ENCODE measurements at places on chromosomes 2 and 18.
A peak's percentile ranks its signal among the peaks of the same experiment; 100 is the strongest.

DNA sequence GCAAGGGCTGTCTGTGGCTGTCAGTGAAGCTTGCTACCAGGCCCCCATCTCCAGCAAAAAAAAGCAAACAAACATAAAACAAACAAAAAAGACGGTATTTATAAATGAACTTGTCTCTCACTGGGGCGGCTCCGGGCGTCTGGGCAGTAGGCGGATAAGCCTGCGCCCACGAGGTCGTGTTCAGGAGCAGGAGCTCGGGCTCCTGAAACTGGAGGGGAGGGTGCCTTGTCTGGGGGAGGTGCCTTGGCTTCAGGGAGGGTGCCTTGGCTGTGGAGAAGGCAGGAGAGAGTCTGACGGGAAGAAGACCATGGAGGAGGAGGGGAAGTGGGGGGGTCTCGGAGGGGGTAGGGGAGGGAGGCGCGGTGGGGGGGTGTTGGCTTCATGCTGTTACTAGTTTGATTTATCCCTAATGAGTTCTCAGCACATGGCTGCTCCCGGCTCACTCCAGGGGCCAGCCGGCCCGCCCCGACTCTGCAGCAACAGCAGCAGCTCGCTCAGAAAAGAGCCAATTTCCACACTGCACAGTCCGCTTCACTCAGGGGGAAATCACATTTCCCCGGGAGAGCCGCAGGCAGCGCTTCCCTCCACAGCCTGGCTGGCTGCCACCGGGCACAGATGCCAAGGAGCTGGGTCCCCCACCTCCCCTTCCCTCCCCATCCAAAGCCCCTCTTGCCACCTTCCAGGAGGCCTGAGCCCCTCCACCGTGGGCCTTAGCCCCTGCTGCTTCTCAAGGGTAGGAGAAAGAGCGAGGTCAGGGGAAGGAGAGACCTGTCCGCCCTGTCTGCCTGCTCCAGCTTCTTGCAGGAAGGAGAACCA lies 38.7 kb downstream of the PSD4 start:
- no peak for DNase-seq

- DNase-seq = peak; percentile 59
These were observed 6.0 kb upstream of the ALLC start for GRCh38 chr2:3651691-3652648.

GRCh38 chr2:46999857-47000678 lies 84.5 kb upstream of the MCFD2 start:
- no peak for DNase-seq

GRCh38 chr2:133378928-133379549 lies 189.2 kb downstream of the NCKAP5 start:
- DNase-seq = no peak

GRCh38 chr2:17249249-17249648 lies 269.0 kb downstream of the RAD51AP2 start:
- DNase-seq = no peak

DNA sequence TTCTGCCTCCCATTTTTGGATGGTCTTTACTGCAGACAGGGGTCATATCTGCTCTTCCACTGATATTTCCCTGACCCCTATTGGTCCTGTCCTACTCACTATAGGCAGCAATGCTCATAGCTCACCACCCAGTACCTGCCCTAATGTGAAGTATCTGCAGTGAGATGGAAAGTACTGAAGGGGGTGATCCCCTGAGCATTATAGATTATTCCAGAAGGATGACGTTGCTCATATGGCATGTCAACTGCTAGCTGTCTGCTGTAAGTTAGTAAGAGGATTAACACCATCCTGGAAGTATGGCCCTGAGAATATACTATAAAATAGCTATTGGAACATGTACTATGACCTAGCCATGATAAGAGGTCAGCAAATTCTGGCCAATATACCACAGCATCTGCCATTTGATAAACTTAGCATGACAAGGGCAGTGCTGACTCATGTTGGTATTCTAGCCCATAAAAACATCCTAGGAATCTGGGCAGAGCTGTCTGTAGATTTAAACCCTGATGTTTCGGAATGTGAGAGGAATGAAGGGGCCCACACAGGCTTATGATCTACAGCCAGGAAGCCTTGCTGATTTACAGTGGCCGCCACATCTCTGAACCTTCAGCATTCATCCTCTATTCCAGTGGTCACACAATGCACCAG lies 451.4 kb downstream of the TNS1 start:
- no peak for DNase-seq

- DNase-seq = no peak
These were observed 34.3 kb upstream of the NCKAP5 start for GRCh38 chr2:133602538-133602937.

- no peak for DNase-seq
These were observed 212.4 kb downstream of the RPIA start for GRCh38 chr2:88903749-88904353.

- no peak for DNase-seq
These were observed 350.4 kb upstream of the ZC3H15 start for GRCh38 chr2:186135686-186136085.

GRCh38 chr2:25215232-25215631 lies 46.9 kb upstream of the POMC start:
- no peak for DNase-seq

DNA sequence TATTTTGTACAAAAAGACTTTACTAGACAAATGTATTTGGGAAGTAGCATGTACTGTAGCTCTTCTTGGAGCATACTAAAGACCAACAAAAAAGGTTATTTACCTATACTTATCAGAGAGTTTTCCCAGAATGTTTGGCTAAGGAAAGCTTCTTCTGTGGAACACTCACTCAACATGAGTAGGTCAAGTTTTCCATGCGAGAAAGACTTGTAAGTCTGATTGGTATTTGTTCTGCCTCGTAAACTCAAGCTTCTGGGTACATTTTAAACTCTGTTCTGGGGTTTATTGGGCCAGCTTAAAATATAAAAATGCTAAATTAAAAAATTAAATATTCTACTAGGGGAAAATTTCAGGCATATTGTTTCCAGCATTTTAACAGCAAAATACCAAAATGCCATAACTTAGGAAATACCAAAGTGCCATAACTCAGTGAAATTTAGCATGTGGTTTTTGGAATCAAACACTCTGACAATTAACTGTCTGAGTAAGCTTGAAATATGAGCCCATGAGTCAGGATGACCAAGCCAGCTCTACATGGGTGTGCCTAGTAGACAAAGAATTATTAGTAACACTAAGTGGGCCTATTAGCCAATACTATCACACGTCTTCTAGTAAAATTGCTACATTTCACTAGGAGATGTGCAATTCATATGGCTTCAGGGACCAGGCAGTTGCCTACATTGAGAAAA lies 47.3 kb upstream of the SERPINE2 start:
- no peak for DNase-seq

DNA sequence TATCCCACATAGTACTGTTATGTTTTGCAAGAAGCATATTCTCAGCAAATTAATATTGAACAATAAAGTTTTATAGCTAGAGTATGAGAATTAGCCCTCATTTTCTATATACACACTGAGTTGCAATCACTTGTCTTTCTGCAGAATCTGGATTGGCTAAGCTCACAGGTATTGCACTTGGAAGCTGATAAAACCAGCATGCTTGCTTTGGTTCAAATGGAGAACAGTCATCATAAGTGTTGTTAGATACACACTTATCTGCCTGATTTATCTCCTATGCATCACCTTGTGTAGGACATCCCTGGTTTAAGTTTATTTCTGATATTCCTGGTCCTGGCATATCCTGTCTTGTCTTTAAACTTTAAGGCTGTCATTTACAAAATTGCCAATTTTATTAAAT lies 38.0 kb upstream of the CYP20A1 start:
- DNase-seq = no peak

- DNase-seq = no peak
These were observed 1.1 kb downstream of the SPEG start for GRCh38 chr2:219435701-219436100.

DNA sequence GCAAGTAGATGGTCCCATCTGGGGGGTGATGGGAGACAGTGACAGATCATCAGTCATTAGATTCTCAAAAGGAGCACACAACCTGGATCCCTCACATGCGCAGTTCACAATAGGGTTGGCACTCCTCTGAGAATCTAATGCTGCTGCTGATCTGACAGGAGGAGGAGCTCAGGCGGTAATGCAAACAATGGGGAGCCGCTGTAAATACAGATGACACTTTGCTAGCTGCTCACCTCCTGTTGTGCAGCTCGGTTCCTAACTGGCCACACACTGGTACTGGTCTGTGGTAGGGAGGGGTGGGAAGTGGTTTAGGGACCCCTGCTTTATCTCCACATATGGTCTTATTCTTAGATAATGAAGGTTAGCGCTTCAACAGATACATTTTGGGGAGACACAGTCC lies 506.6 kb downstream of the PLCL1 start:
- DNase-seq = no peak

DNA sequence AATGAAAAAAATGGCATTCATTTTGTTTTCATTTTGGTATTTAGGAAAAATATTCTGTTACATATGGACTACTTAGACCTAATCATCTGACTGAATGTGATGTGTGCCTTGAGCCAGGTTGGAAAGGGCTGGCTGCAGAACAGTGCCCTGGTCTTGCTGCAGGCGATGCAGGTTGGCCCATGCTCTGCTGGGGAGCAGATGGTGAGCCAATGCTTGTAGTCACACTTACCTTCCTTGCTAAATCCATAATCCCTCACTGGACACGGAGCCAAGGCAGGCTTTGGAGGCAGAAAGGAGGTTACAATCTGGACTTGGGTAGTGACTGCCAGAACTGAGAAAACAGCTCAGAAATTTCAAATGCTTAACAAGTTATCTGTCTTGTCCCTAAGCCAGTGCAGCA lies 228.7 kb downstream of the ARHGAP15 start:
- no peak for DNase-seq

GRCh38 chr2:209663656-209664055 lies 108.0 kb upstream of the UNC80 start:
- no peak for DNase-seq

GRCh38 chr2:20351555-20352229 lies 1.0 kb upstream of the PUM2 start:
- DNase-seq = no peak

GRCh38 chr2:168116448-168116847 lies 130.9 kb downstream of the STK39 start:
- DNase-seq = no peak

DNA sequence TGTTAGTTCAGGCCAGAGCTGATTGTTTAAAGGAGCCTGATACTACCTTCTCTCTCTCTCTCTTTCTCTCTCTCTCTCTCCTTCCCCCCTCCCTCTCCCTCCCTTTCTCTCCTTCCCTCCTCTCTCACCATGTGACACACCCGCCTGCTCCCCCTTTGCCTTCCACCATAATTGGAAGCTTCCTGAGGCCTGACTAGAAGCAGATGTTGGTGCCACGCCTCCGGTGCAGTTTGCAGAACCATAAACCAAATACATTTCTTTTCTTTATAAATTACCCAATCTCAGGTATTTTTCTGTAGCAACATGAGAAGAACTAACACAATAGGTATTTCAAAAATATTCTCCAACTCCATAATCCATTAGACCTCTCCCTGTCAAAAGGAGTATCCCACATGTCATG lies 62.4 kb downstream of the ANKRD62 start:
- DNase-seq = no peak

- DNase-seq = no peak
These were observed 308.7 kb downstream of the CBLN2 start for GRCh38 chr18:72235422-72235821.

DNA sequence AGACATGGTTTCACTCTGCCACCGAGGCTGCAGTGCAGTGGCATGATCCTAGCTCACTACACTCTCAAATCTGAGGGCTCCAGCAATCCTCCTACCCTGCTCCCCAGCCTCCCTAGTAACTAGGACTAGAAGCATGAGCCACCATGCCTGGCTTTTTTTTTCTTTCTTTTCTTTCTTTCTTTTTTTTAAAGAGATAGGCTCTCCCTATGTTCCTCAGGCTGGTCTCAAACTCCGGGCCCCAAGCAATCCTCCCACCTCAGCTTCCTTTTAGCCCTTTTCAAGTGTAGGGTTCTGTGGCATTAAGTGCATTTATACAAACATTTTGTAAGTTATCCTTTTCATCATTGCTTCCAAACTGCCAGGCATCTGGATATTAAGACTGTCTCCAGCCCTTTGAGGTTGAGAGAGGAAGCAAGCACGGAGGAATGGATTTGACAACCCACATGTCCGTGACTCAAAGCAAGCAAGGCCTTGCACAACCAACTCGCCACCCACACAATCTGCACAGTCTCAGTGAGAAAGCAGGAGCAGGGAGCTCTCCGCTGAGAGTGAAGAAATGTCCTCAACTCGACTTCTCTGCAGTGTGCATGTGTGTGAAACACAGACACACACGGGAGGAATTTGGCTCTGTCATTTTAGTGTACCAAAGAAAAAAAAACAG lies 65.6 kb downstream of the ATP8B1 start:
- no peak for DNase-seq

GRCh38 chr18:28043631-28044030 lies 133.3 kb downstream of the CDH2 start:
- no peak for DNase-seq

GRCh38 chr2:241769819-241770184 lies 6.8 kb upstream of the GAL3ST2 start:
- DNase-seq = no peak

DNA sequence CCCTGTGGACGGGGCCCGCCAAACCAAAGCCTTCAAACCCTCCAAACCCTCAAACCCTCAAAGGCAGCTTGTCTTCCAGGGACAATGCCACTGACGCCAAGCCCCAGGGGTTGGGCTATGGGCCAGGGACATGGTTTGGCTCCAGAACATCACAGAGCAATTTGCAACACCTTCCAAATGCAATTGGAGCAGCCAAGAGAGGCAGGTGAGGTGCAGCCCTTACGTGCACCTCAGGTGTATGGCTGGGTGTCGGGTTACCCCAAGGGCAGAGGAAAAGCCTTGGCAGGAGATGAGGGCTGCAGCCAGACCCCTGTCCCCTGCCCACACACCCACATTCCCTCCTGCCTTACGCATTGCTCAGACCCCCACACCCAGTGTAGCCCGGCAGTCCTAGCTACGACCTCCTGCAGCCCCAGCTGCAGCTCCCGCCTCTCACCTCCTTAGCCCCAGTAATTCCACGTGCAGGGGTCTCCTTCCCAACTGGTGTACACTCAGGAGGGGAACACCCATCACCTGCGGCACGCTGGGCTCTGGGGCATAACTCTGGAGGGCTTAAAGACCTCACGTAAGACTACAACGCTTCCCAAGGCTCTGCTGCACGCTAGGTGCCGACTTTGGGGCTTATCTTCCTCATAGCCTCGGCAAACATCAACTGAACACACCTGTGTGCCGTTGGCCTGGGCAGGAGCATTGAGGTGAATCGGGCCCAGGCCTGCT lies 88.7 kb downstream of the TFCP2L1 start:
- DNase-seq = no peak

DNA sequence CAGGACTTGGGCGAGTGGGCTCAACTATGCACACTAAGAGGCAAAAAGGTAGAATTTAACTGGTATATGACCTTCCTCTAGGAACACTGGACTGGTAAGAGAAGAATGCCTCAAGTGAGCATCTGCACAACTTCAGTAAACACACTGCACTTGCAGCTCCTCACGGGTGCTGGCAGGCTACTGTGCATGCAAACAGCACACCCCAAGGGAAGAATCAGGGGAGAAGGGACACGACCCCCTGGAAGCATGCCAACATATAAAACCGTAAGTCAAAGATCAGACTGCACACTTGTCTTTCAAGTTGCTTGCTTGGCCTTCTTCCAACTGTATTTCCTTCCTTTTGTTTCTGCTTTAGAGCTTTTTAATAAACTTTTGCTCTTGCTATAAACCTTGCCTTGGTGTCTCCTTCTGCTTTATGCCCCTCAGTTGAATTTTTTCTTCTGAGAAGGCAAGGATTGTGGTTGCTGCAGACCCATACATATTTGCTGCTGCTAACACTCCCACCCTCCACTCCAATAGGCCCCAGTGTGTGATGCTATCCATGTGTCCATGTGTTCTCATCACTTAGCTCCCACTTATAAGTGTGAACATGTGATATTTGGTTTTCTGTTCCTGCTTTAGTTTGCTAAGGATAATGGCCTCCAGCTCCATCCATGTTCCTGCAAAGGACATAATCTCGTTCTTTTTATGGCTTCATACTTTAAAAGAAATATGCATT lies 263.7 kb upstream of the SPOPL start:
- no peak for DNase-seq

Data from hippocampal formation (tissue), 2 donors.